ENCODE measurements at places on chromosomes 3 and 15.

- peak; percentile 22 for DNase-seq
Measured at GRCh38 chr3:188974856-188975599, 196.7 kb upstream of the TPRG1 start.

- DNase-seq = no peak
Measured at GRCh38 chr3:90032980-90033641, 925.7 kb downstream of the EPHA3 start.

DNA sequence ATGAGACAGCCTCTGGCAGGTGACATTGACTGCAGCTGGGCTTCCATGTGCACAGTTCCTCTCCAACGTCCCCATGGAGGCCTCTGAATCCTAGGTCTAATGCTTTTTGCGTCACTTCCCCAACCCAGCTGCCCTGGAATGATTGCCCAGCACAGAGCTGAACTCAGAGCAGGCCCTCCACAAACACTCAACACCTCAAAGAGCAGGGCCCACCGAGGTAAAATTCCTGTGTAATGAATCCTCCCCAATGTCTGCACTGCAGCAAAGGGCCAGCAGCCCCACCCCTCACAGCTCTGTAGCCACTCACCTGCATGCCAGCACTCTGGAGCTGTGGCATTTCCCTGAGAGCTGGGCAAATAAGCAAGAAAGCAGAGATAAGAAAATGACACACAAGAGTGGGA, 42.6 kb upstream of the DUSP7 start:
- peak; percentile 66 for DNase-seq

DNA sequence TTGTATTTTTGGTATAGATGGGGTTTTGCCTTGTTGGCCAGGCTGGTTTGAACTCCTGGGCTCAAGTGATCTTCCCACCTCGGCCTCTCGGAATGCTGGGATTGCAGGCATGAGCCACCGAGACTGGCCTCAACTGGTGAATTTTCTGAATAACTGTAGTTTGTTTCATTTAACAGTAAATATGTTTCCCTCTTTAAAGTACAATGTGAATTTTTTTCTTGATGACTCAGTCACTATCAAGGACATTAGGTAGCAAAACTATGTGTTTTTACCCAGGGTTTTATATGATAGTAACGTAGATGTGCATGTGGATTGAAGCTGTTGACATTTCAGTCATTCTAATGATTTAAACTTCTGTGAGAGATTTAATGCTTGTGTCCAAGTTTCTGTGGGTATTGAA, 40.2 kb upstream of the MAPKBP1 start:
- no peak for DNase-seq

DNA sequence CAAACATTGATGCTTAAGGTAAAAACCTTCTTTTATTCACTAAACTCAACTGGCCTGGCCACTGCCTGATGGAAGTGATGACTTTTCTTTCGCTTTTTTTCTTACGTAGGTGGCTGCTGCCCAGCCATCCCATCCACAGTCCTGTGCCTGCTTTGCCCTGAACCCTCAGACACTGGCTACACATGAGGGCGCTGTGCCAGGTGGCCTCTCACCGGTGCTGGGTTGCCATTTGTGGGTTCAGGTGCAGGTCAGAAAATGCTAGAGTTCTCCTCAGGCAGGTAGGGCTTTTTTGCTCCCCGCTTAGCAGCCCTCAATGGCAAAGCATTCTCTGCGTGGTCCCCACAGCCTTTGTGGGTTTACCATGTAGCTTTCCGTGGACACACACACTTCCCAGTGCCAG, 88.3 kb upstream of the PRR23E start:
- no peak for DNase-seq

DNA sequence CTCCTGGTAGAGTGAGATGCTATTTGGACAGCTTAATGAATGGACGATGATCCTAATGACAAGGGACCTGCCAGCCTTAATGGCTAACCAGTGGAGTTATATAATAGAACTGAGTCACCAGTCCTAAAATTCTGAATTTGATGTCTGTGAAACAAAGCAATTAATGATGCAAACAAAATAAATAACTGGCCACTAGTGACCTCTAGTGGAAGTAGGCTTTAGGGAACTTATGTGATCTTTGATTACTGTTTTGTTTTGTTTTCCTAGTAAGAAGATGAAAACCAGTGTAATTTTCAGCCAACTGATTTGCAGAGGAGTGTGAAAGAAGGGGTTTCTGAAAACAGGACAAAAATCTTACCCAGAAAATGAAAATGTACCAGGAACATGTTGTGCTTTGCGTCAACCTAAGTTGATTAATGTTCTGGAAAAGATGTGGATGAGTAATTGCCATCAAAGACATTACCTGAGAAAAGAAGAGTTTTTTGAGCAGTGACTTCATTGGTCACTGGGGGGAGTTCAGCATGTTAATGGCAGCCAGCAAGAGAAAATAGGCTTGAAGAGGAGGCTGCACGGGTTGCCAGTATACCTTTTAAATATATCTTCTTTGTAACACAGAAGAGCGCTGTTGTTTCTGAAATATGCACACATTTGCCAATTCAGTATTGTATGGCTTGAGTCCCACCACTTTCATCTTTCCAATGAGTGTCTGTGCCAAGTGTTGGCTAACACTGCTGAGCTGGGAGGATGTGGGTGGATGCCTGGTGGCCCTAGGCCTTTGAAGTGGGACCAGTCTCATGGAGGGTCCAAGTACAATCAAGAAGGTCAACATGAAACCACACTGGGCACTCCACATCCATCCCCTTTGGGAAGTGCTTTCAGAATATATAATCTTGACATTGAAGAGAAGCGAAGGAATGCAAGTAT, 9.3 kb downstream of the VEPH1 start:
- DNase-seq = peak; percentile 65

DNA sequence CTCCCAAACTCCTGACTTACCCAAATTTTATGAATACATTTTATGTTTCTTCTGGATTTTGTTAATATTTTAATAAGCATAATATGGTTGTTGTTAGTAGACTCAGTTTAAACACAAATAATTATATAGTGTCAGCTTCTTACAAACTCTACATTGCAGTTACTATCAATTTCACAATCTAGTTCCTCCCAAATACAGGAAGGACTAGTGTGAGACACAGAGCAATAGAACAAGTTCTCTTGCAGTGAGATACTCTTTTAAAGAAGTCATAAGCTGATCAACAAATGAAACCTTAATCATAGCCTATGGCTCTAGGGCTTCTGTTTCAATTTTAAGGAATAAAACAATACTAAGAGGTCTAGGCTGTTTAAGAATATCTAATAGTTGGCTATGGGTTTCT, 86.1 kb downstream of the SAMMSON start:
- no peak for DNase-seq

DNA sequence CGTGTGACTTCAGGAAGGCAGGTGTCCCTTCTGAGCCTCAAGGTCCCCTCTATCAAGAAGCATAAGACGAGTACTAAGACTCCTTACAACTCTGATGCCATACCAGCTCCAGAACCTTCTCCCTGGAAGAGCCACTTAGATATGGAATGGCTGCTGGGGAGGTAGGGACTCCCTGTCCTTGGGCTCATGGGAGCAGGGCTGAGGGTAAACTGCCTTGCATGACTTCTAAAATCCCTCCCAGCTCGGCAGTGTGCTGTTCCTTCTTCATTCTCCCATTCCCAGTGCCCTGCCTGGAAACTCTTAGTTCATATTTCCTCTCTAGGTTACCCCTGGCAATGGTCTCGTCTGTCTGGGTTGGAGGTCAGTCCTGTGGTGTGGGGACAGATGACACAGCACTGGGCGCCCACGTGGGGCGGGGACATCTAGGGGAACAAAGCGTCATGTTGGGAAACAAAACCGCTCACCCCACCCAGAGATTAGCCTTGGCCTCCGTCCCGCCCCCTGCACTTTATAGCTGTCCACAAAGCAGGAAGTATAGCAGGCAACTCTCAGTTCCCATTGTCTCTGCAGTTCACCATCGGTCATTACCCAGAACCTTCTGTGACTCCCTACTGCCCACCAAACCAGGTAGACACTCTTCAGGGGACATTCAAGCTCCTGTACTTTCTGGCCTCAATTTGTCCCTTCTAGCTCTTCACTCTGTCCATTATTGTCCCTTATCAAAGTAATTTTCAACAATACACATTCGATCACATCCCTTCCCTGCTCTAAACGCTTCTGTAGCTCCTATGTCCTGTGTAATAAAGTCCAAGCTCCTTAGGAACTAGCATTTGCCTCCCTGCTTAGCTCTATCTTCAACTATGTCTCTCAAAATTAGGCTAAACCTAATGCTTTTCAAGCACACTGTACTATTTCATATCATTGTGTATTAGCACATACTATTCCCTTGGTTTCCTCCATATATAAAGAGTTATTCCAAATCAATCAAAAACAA, 73.8 kb downstream of the IQSEC1 start:
- no peak for DNase-seq

GRCh38 chr3:39065197-39065596, 13.4 kb downstream of the WDR48 start:
- no peak for DNase-seq

GRCh38 chr15:45645026-45645980, 10.5 kb downstream of the SQOR start:
- no peak for DNase-seq

GRCh38 chr3:191345334-191345733, 15.0 kb upstream of the UTS2B start:
- no peak for DNase-seq

Measured in muscle of arm (tissue), 14 donors.